ENCODE measurements at places on chromosomes 12 and 14. TPM values are rescaled to one million over a fixed set of nuclear protein-coding genes. Genes with fewer than 3 reads are reported as not detected.

The BEST3 gene
- total RNA-seq: not detected

The ITPK1 gene
- 13.6 TPM for total RNA-seq

The HSPB8 gene
- total RNA-seq: 4.3 TPM

The SVOP gene
- not detected for total RNA-seq

The CELA1 gene
- not detected for total RNA-seq

The TDP1 gene
- 23.9 TPM for total RNA-seq

The DHRS2 gene
- 0.37 TPM for total RNA-seq

The PPP2R3C gene
- 36.4 TPM for total RNA-seq

The NFATC4 gene
- 54.0 TPM for total RNA-seq

The LTBR gene
- 95.6 TPM for total RNA-seq

The FAM222A gene
- under 0.01 TPM for total RNA-seq

The ADAMTS20 gene
- total RNA-seq: not detected

The BCDIN3D gene
- 2.9 TPM for total RNA-seq

The SLC17A8 gene
- under 0.01 TPM for total RNA-seq

The TRIM9 gene
- total RNA-seq: 0.59 TPM

The GSG1 gene
- 1.6 TPM for total RNA-seq

The SPIC gene
- not detected for total RNA-seq

The GAS2L3 gene
- 56.7 TPM for total RNA-seq

The NEK9 gene
- 29.8 TPM for total RNA-seq

The CORO1C gene
- 293 TPM for total RNA-seq

The PMEL gene
- total RNA-seq: 0.78 TPM

The SMOC1 gene
- total RNA-seq: 25.2 TPM

The EFS gene
- 0.59 TPM for total RNA-seq

The GNB3 gene
- total RNA-seq: 2.2 TPM

The GZMB gene
- not detected for total RNA-seq

The SERPINA9 gene
- total RNA-seq: not detected
